B cell (primary cell): ENCODE measurements at places on chromosomes 5 and 9. TPM values are rescaled to one million over a fixed set of nuclear protein-coding genes. Genes with fewer than 3 reads are reported as not detected.

DNA sequence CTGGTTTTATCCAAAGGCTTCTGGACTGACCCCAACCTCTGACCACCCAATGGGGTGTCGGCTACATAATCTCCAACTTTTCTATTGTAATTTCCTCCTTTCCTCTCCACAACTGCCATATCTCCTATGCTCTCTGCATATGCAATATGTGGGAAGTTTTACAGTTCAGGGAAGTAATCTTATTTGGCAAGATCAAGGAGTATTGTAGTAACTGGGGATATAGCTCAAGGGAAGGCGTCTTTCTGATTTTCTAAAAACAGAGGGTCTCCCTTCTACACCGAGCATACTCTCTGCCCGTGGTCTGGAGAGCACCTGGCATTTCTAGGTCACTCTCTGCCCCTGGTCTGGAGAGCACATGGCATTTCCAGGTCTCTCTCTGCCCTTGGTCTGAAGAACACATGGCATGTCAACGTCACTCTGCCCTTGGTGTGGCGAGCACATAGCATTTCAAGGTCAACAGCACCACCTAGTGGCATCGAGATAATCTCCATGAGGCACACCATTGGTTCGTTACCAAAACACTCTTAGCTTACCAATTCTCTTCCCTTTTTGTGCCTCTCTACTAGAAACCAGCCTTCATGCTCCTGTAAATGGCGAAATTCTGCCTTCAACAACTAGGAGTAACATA lies 616.4 kb upstream of the NUDT12 start:
- no peak overlapping the region for H3K4me3 ChIP-seq
- no peaks in the 10 kb centered on the region for H3K27me3 ChIP-seq
- no peak for DNase-seq

DNA sequence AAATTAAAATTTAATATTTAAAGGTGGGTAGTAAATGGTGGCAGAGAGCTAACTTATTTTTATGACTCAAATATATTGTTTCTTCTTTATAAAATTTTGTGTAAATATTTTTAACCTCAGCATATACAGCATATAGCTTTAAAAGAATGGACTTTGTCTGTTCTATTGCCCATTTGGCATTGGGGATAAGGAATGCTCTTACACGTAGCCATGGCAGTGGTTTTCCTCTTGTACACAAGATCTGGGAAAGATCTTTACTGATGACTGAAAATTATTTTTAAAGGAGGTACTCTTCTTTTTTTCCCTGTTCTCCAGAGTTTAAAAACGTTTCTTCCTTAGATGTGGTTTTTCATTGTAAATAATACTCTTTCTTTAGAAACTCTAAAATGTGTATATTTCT lies 75.0 kb downstream of the PBX3 start:
- no peak overlapping the region for H3K27ac ChIP-seq
- no peaks in the 10 kb centered on the region for H3K27me3 ChIP-seq
- peaks cover 25% of the 10 kb centered on the region for H3K4me1 ChIP-seq
- DNase-seq, result no peak

PCDHGA7 gene
- 1.8 and 2.3 TPM in 2 replicates for total RNA-seq

DEPDC1B gene
- 0.25 and 0.85 TPM in 2 replicates for total RNA-seq
